ENCODE measurements at places on chromosomes 1 and 21.

DNA sequence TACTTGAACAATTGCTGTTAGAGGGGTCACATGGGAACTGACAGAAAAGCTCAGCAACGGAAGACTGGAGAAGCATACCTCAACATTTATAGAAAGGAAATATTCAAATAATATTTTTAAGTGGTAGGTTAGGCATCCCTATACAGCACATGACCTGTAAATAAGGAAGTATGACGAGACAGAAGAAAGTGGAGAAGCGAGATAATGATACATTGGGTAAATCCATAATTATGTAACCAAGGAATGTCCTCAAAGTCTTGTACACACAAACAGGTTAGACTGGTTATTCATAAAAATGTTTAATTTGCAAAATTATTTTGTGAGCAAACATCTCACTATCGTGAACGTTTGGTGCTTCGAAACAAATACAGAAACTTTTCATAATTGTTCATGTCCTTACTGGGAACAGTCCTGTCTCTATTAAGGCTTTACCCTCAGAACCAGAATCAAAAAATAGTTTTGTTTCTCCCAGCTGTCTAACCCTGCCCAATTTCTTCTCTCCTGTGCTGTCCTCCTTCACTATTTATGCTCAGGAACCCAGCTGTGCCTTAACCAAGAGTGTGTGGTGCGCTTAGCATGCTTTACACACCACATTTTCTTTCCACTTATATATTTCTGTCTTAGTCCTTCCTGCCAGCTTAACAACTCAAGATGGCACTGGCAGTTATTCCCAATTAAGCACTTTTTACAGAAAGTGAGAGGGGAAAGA lies 10.2 kb downstream of the KMO start:
- DNase-seq = no peak

DNA sequence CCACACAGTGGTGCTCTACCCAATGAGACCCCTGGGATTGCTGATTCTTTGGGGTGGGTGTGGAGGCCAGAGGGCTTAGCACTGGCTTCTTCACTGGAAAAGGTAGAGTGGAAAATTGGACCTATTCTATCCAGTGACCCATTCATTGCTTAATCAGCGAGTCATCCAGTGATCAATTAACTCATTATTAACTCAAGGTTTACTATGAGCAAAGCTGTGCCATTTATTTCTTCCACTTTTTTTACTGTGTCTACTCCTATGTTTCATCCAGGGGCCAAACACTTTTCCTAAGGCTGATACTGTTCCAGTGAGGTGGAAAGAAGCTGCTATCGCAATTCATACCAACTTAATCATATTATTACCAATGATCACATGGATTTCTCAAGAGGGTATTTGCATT lies 363.9 kb downstream of the RPS6KC1 start:
- DNase-seq = no peak

DNA sequence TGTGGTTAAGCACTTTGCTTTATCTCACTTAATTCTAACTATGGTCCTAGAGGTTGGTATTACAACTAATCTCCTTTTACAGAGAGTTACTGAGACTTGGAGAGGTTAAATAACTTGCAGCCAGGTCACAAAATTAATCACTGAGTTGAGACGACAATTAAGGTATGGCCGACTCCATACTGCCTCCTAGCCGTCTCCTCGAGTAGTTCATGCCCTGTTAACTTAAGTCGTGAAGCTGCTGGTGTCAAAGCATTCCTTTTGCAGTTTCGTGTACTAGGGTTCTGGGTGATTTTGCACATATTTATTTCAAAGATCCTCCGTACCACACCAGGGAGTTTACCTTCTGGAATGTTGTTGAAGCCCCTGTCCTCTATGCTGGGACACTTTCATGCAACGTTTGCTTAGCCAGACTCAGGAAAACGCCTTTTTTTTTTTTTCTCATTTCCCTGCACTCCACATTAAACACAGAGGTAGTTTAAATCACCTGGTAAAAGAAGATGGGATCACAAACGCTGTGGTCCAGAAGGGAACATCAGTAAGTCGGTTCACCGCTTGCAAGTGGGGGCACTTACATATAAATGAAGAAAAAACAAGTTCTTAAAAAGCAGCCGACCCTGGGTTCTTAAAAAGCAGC lies 570 bp upstream of the NEK7 start:
- DNase-seq = peak; percentile 75

- no peak for DNase-seq
Observed at GRCh38 chr1:183135336-183135735, 50.7 kb upstream of the LAMC2 start.

DNA sequence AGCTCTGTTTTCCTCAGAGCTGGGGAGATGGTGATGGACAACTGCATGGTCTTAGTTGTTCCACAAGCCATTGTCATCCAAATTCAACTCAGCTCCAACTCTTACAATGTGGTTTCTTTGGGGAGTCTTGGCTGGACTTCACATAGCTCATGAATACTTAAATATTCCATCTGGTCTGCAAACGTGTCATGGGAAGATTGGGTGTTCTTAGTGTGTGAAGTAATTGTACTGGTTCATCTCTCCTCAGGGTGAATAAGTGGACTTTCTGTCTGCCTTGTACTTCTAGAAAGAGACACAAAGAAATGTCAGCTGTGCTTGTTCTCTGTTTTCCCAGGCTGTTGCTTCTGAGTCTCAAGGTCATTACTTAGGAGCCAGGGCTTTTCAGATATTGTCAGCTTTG lies 106.6 kb downstream of the VPS13D start:
- DNase-seq = no peak

GRCh38 chr1:22471078-22471477 lies 19.4 kb downstream of the ZBTB40 start:
- DNase-seq = no peak

- no peak for DNase-seq
Observed at GRCh38 chr1:205878026-205878425, 28.1 kb upstream of the PM20D1 start.

DNA sequence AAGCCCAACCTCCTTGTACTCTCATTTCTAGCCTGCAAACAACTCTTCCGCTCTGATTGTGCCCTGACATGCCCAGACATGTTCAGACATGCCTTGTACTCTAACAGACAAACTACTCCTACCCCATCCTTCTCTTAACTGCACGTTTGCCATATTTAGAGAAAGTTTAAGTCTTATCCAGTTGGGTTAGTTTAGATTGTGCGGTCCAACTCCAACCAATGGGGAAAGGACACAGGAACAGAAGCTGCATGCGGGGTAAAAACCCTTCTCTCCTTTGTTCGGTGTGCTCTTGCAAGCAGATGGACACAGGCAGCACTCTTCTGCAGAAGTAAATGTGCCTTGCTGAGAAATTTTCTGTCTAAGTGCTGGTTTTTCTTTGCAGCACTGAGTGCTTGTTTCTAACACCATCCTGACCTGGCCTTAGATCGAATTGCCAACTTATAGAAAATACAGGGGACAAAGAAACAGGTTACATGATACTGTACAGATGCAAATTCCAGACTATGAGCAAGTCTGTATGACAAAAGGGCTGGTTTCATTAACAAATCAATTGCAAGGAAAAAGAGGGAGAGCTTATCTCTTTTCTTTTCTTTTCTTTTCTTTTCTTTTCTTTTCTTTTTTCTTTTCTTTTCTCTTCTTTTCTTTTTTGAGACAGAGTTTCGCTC lies 35.8 kb upstream of the IFNGR2 start:
- DNase-seq = no peak

- no peak for DNase-seq
Observed at GRCh38 chr1:53286955-53287354, 40.9 kb downstream of the LRP8 start.

DNA sequence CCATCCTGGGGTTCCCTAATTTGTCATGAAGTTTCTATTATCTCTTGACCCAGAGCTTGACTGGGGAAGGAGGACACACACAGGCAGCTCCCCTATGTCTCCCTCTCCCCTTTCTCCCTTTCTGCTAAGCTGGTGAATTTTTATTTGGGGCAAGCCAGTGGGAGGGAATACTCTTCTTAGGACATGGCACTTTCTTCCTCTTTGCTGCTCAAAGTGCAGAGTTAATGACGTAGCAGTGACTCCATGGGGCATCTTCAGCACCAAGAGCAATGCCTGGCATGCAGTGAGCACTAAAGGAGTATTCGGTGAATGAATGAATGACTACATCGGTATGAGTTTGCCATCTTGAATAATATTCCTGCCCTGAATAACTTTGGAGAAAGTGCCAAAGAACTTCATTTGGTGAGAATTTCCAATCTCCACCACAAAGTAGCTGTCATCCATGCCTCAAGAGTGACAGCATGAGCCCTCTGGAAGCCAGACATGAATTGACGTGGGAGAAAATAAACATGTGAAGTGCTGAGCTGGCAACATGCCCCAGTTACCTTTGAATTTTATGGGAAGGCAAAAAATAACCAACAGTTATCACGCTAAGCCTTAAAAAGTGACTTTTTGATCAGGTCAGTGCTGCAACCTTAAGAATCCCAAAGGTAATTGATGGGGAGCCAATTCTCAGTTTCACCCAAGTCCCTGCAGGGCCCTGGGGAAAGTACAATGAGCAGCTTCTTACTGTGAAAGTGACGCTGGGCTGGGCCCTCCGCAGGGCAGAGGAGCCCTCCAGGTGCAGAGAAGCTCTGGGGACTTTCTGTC lies 22.1 kb upstream of the ATF3 start:
- no peak for DNase-seq

- no peak for DNase-seq
Observed at GRCh38 chr1:16164213-16165072, 8.6 kb upstream of the EPHA2 start.

DNA sequence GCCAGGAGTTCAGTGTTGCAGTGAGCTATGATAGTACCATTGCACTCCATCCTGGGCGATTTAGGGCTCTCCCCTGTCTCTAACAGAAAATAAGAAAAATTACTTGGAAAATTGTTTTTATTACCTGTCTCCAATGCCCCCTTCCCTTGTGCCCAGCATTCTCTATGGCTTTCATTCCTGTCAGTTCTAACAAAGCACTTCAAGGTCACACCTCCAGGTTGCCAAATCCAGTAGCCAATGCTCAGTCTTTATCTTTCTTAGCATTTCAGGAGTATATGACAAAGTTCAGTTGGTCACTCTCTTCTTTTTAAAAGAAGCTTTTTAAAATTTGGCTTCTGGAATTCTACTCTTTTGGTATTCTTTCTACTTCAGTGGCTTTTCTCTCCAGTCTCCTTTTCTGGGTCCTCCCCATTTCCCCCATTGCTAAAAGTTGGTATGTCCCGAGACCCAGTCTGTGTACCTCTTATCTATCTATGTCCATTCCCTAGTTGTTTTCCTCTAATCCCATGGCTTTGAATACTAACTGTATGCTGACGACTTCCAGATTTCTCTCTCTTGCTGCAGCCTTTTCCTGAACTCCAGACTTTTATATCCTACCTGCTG lies 69.9 kb downstream of the LAMC1 start:
- no peak for DNase-seq

GRCh38 chr1:94544706-94545490 lies 3.3 kb upstream of the F3 start:
- no peak for DNase-seq

DNA sequence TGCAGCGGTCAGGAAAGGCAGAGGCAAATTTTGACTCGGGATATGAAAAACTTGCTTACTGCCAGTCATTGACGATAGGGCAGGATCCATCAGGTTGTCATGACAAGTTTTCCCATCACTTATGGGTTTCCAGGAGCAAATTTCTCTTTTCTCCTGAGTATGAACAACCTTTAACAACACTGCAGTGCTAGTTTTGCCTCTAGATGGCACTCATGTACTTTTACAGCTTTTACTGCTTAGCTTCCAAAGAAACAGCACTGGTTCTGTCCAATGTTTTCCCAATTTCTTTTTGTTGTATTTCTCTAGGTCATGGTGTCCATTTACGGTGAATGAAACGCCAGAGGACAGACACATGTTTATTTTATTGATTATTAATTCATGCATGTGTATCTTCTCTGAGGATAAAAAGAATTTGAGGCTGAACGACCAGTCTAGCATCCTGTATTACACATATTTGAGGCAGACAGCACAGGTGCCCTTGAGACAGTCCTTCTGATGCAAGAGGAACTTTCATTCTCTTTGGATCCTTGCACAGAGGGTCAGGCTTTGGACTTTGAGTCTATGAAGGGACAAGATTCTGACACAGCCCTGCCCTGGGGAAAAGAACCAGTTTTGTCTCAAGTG lies 112.3 kb upstream of the TRABD2B start:
- DNase-seq = peak; percentile 47

- DNase-seq = no peak
Observed at GRCh38 chr1:12609469-12610003, 8.5 kb downstream of the DHRS3 start.

DNA sequence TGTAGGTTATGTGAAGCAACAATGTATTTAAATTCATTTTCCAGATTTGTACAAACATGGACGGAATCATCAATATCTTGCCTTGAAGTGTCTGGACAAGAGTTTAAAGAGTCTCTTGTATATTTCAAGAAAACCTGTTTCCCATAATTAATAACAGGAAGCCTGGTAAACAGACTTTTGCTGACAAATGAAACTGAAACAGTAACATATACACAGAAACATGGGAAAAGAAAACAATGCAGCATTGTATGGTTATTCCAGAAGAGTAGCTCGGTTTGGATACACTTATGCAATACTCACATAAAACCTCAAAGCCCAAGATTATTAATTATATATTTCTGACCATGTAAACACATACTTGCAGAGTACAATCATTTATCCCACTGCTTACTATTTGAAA lies 265.5 kb downstream of the PTPRC start:
- DNase-seq = no peak

DNA sequence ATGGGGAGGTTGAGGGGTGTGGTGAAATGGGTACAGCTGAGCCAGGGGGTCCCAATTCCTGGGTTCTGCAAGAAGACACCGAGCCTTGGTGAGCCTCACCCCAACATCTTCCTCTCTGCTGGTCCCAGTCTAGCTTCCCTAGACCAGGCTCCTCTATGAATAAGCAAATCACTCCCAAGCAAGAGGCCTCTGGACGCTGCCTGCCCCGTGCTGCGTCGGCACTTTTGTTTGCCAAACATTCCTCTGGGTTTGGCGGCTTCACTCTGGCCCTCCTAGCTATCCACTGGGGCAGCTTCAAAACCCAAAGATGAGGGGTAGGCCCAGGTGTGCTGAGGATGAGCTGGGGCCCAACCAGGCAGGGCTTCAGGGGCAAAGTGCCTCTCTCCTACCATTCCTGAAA lies 137.1 kb upstream of the CD34 start:
- DNase-seq = peak; percentile 57

GRCh38 chr1:54812801-54813484 lies 11.8 kb upstream of the TTC22 start:
- no peak for DNase-seq

DNA sequence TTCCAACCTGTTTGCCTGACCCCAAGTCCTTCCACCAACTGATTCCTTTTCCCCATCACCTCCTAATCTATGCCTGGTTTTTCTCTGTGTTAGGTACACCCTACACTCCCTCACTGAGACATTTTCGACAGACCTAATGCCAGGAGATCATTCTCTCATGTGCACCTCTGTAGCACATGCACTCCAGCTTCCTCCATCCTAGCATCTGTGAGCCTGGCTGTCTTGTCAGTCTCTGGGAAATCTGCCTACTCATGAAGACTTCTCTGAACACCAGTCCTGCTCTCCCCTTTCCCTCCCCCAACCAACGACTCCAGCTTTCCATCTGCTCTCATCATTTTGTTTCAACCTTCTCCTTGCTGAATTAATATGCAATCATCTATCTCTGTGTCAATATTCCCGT lies 987 bp downstream of the MED8 start:
- DNase-seq = no peak

- no peak for DNase-seq
Observed at GRCh38 chr1:171126504-171126903, 35.8 kb downstream of the FMO3 start.

GRCh38 chr1:48750109-48750508 lies 26.6 kb downstream of the BEND5 start:
- DNase-seq = no peak

GRCh38 chr1:24745711-24746413 lies 615 bp downstream of the CLIC4 start:
- DNase-seq = peak; percentile 76

- DNase-seq = no peak
Observed at GRCh38 chr1:229191066-229191674, 79.7 kb upstream of the RAB4A start.

Data from ELF-1 (cell line).